CD4-positive, alpha-beta T cell treated with Interleukin-4 for 1 hour (primary cell): ENCODE measurements at places on chromosomes 6 and 20.

DNA sequence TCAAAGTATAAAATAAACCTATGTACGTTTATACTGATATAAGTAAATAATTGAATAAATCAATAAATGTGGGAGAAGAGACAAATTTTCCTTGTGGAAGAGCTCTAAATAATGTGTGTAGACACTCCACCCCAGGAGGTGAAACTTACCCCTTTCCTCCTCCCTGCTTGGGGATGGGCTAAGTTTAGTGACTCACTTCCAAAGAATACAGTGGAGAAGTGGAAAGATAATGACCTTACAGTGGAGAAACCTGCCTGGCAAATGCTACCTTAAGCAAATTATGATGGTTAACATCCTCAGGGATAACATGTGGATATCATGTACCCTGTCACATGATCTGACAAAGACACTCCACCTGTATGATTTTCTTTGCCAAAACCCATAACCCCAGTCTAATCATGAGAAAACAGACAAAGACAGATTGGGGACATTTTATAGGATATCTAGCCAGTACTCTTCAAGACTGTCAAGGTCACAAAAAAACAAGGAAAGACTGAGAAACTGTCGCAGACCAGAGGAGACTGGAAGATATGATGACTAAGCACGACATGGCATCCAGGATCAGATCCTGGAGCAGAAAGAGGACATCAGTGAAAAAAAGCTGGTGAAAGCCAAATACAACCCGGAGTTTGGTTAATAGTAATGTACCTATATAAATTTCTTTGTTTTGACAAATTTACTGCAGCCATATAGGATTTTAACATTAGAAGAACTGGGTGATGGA lies 195.5 kb upstream of the PRDM1 start:
- DNase-seq = no peak

DNA sequence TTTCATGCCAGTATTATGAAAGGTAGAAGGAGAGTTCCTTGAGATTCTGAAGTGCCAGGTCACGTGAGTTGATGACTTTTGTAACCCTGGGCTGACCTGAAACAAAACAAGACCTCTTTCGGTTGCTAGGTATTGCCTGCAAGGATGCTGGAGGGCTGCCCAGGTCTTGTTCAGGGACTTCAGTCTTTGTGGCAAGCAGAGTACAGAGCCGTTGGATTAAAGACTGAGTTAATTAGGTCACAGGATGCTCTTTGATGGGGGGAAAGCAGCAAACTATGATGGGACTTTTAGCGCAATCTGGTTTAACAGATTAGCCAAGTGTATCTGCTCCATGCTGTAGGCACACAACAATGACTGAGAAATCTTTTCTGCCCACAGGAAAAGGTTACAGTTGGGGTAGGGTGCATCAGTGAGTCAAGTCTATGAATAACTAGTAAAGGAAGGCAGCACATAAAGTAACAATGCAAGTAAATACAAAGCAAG lies 12.8 kb upstream of the ELOVL5 start:
- DNase-seq = peak; percentile 82

- no peak for DNase-seq
Measured at GRCh38 chr6:136945711-136946121, 23.6 kb downstream of the SLC35D3 start.

GRCh38 chr6:140684776-140685550 lies 1310.5 kb upstream of the CITED2 start:
- no peak for DNase-seq

DNA sequence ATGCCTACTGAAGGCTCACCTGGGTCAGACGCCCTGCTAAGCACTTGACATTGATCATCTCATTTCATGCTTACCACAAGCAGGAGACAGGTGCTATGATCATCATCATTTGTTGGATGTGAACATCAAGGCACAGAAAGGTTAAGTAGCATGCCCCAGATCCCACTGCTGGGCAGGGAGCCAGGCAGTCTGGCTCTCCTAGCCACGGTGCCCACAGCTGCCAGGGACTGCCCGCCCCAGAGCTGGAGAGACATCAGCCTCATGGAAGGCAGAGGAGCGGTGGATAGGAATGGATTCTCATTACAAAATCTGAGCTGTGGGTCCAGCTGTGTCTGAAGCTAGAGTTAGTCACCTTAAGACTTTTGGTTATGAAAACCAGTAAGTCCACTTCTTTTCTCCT lies 3.6 kb downstream of the SULF2 start:
- no peak for DNase-seq

- no peak for DNase-seq
Measured at GRCh38 chr6:136719280-136720044, 72.8 kb downstream of the MAP3K5 start.

GRCh38 chr6:108744996-108745395 lies 103.2 kb upstream of the ARMC2 start:
- DNase-seq = no peak

DNA sequence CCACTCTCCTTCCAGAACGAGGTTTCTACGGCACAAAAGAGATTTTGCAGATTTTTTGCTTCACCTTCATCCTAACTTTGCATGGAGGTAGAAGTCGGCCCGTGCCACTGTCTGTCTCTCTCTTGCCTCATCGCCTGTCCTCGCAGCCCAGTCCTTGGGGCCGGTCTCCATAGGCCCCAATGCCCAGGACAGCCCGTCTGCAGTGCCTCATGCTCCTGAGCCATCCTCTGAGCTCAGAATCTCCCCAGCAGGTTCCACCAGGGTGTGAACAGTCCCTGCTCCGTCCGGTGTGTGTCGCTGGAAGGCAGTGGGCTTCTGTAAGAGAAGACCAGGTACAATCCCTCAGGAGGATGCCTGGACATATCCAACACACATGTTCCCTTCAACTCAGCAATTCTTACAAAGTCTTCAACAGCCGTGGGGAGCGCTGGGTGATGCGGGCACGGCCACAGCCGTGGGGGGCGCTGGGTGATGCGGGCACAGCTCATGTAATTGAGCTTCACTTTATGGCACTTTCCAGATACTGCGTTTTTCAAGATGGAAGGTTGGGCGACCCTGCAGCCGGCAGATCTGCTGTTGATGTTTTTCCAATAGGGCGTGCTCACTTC lies 231.9 kb downstream of the DLL1 start:
- peak; percentile 2 for DNase-seq

- DNase-seq = peak; percentile 76
Measured at GRCh38 chr20:37007898-37008649, 56.6 kb upstream of the SAMHD1 start.
